ENCODE measurements at places on chromosomes 2 and 18.

- peak; percentile 83 for DNase-seq
Observed at GRCh38 chr18:12621742-12622306, 36.1 kb downstream of the SPIRE1 start.

DNA sequence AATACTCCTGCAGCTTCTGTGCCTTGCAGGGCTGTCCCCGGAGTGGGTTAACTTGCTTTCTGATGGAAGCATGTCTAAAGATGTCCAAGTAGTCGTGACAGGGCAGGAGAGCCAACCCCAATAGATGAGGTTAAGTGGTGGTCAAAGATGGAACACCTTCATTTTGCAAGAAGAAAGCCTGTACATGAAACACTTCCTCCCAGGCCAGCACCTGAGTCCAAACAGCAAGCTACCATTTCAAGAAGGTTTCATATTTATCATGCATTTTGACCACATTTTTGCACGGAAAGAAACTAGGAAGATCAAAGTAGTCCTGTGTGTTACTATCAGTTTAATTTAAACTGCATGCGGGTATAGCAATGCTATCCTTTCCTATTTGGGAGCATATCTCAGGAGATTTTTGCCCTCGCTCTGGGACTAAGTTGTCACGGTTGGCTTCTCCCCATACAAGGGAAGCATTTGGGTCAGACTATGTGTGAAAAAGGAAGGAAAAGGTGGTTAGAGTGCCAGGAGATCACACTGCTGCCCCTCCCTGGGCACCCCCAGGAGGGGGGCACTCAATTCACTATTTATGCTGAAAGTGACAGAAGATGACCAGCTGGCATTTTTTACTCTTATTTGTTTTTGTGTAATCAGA, 187.6 kb downstream of the ZNF521 start:
- DNase-seq, result no peak

DNA sequence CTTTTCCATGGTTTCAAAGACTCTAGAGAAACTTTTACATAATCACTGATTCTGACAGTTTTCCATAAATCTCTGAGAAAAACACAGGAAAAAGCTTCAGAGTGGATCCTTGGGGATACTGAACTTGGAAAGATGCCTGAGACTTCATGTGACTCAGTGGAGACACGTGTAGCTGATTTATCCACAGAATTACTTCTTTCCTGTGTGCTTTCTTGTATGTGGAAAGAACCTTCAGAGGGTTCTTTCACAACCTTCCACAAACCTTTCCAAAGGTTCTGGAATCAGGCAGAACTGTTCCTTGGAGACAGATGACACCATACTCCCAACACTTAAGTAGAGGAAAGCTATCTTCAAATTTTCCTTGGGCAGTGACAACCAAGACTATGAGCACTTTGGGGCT, 207.2 kb downstream of the RND3 start:
- peak; percentile 91 for DNase-seq

GRCh38 chr2:86541334-86541733, 21.9 kb downstream of the CHMP3 start:
- DNase-seq, result no peak

GRCh38 chr2:10810202-10811161, 2.1 kb downstream of the PDIA6 start:
- DNase-seq, result no peak

DNA sequence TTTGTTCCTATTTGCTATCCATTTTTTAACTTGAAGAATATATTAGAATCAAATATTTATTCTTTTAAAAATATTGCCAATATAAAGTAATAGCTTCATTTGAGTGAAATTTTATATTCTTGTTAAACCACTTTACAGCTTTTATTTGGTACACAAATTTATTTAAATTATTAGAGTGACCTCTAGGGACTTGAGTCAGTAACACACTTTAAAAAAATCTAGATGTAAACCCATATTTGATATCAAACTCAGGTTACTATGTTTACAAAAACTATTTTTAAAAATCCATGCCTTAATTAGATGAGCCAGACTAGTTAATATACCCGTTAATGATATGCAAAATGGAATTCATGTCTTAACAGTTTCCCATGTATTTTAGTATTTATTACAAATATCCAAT, 134.6 kb downstream of the MAP4K4 start:
- DNase-seq, result peak; percentile 31

GRCh38 chr2:128504246-128505149, 185.8 kb upstream of the HS6ST1 start:
- DNase-seq, result no peak

GRCh38 chr2:196182439-196183171, 11.2 kb upstream of the STK17B start:
- DNase-seq, result no peak

All from fibroblast of skin of right biceps (primary cell).